Pons (tissue), 1 donor: ENCODE measurements at places on chromosomes 6 and 20.

- no peak for DNase-seq
Observed at GRCh38 chr20:19658137-19658536, 99.9 kb upstream of the RIN2 start.

DNA sequence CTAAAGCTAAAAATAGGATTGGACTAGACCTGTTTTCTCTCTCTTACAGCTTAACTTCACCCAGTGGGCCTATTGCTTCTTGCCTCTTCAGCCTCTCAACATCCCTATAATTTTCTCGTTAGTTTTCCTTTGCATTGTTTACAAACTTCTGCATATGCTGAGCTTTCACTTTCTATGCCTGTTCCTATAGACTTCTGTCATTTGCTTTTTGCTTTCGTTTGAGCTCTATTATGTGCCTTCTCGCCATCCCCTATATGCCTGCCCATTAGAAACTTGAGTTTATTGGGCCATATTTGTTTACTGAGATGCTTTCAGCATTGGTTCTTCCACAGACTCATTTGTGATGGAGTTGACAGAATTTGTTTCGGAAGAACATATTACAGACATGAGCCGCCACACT, 40.9 kb downstream of the NCOA7 start:
- DNase-seq = no peak

DNA sequence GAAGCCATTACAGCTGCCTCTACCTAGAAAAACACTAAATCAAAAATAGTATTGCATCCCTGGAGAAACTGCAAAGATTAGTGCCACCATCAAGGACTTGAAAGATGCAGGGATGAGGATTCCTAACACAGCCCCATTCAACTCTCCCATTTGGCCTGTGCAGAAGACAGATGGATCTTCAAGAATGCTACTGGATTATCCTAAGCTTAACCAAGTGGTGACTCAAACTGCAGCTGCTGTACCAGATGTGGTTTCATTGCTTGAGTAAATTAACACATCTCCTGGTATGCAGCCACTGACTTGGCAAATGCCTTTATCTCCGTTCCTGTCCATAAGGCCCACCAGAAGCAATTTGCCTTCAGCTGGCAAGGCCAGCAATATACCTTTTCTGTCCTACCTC, 117.4 kb downstream of the TBC1D32 start:
- DNase-seq = no peak

- peak; percentile 92 for DNase-seq
Observed at GRCh38 chr20:31674895-31675827, 37.4 kb downstream of the COX4I2 start.

GRCh38 chr6:46407246-46407645, 84.0 kb downstream of the RCAN2 start:
- no peak for DNase-seq
